ENCODE measurements at places on chromosomes 13 and 19.

- no peak for DNase-seq
Measured at GRCh38 chr19:30168760-30169159, 203.4 kb upstream of the ZNF536 start.

- DNase-seq: no peak
Measured at GRCh38 chr19:670609-671075, 5.5 kb upstream of the FSTL3 start.

DNA sequence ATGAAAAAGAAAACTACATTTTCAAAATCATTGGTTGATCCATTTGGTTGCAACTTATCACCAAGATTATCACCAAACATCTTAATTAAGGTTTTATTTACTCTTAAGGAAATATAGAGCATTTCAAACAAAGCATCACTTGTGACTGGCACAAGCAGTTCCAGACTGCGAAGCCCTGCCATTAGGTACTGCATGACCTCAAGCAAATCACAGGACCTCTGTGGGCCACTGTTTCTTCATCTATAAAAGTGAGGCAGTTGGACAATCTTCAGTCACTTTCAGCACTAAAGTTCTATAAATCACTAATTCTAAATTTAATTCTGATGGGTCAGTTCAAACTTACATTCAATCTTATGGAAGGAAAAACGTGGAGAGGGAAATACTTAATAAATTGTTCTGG lies 2.0 kb downstream of the ELF1 start:
- DNase-seq: no peak

DNA sequence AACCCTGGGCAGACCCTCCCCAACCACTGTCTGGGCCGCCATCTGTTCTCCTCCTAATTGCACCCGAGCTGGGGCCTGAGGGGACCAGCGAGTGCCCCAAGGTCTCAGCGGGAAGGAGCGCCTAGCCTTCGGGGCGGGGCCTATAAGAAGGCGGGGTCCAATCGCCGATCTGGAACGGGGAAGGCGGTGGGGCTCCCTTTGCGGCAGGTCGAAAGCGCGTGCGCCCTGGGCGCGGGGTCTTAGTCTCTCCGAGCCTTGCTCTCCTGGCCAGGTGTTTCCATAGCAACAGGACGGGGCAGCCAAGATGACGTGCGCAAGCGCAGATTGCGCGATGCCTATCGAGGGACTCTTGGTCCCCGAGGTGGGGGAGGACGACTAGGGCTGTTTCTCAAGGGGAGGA lies 2.8 kb downstream of the MAST1 start:
- no peak for DNase-seq

- no peak for DNase-seq
Measured at GRCh38 chr13:24308488-24309020, 826 bp upstream of the C1QTNF9 start.

DNA sequence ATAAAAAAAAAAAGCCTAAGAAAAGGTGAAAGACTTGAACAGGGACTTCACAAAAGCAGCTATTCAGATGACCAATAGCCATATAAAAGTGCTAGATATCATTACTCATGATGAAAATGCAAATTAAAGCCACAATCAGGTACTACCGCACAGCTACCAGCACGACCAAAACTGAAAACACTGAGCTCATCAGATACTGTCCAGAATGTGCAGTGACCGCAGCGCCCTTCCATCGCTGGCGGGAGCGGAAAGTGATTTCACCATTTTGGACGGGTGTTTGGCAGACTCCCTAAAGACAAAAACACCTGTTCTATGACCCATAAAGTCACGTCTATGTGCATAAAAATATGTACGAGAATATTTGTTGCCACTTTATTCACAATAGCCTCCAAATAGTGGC lies 60.7 kb downstream of the SLC6A16 start:
- no peak for DNase-seq

DNA sequence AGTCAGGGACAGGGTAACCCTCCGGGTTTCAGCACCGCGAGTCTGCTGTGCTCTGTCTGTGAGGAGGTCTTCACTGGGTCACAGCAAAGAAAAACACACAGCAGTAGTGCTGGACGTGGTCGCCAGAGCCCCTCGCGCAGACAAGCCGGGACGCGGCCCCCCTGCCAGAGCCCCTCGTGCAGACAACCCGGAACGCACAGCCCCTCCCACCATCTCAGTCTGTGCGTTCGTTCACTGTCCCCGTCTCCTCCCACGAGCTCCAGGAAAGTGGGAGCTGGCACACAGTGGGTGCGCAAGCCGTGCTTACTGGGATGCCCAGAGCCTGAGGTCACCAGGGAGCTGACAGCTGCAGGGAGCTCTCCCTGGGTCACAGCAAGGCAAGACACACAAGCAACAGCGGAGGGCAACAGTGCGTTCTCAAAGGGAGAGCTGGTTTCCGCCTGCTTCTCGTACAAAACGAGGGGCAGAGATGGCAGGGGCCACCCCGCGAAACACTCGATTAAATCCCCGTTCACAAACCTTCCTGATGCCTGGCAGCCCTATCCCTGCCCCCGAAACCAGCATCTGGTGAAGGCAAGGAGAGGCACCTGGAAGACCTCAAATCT lies 3.2 kb upstream of the PLPP2 start:
- DNase-seq: no peak

DNA sequence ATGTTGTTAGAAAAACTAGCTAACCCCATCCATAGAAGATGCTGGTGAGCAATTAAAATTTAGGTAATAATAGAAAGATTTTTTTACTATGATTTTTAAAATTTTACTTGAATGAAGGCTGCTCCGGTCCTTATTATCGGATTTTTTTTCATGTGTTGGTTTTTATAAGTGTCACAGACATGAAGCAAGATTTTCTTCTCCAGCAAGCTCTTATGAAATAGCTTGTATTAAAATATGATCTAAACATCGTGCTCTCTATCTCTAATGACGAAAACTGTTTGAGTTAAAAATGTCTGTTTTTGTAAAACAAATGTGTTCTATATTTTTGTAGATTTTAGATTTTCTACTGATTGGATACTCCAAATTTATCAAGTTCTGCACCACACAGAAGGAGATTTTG lies 339.6 kb downstream of the ZNF536 start:
- DNase-seq: no peak

GRCh38 chr19:43464134-43464775 lies 1.2 kb downstream of the LYPD3 start:
- peak; percentile 76 for DNase-seq

- DNase-seq: peak; percentile 93
Measured at GRCh38 chr19:11535792-11536595, 2.7 kb upstream of the CNN1 start.

GRCh38 chr19:49987159-49987698 lies 26.3 kb upstream of the SIGLEC11 start:
- DNase-seq: peak; percentile 81

- peak; percentile 70 for DNase-seq
Measured at GRCh38 chr19:17205237-17206140, 9.7 kb upstream of the USE1 start.

- DNase-seq: no peak
Measured at GRCh38 chr19:5498830-5499550, 43.8 kb downstream of the ZNRF4 start.

DNA sequence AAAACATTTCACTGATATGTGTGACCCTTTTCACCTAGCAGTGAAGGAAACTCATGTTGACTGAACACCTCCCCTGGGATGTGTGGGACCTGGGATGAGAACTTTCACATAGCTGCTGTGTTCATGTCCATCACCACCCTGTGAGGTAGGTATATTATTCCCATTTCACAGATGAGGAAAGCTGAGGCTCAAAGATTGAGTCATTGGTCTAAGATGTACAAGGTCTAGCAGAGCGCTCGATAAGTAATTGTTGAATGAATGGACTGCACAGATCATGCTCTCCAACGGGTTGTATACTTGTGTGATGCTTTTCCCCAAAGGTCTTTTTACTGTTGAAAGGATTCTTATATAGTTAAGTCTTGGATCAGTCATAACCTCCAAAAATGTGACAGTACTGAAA lies 75.6 kb upstream of the TSC22D1 start:
- DNase-seq: no peak

- DNase-seq: no peak
Measured at GRCh38 chr19:12596927-12597548, 13.6 kb downstream of the ZNF490 start.

Measured in stimulated activated CD4-positive, alpha-beta T cell treated with anti-CD3 and anti-CD28 coated beads, Interleukin-2, amount 100 ng/mL, for 24 hours (primary cell).